Left ventricle myocardium inferior (tissue), 1 donor: ENCODE measurements at places on chromosomes 12 and 14.

GRCh38 chr12:92519284-92519683 lies 183.5 kb upstream of the PLEKHG7 start:
- H3K4me1 ChIP-seq, result no peaks in the 10 kb centered on the region
- no peak for DNase-seq
- H3K4me3 ChIP-seq, result no peak overlapping the region
- H3K27ac ChIP-seq, result no peak overlapping the region

DNA sequence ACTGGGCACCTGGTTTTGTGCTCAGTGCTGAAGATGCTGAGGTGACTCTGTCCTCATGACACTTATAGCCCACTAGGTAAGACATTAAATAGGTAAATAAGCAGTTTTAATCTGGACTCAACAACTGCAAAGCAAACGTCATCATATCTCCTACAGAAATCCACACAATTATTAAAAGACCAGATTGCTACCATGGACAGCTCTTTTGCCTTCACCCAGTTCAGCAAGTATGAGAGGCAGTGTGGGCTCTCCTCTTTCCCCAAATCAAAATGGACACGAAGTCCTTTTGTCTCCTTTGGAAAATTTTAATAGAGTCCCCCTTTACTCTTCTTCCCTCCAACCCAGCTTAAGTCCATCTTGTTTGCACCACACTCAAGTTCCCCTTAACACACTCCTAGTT lies 171.1 kb downstream of the RPAP3 start:
- peaks cover 19% of the 10 kb centered on the region for H3K27me3 ChIP-seq
- H3K36me3 ChIP-seq, result no peaks in the 10 kb centered on the region
- DNase-seq, result no peak
- no peak overlapping the region for H3K27ac ChIP-seq
- no peak overlapping the region for H3K4me3 ChIP-seq

GRCh38 chr12:12538535-12538934 lies 24.1 kb downstream of the DUSP16 start:
- DNase-seq, result no peak
- H3K27me3 ChIP-seq, result no peaks in the 10 kb centered on the region
- H3K27ac ChIP-seq, result peak overlapping the region; percentile 28

DNA sequence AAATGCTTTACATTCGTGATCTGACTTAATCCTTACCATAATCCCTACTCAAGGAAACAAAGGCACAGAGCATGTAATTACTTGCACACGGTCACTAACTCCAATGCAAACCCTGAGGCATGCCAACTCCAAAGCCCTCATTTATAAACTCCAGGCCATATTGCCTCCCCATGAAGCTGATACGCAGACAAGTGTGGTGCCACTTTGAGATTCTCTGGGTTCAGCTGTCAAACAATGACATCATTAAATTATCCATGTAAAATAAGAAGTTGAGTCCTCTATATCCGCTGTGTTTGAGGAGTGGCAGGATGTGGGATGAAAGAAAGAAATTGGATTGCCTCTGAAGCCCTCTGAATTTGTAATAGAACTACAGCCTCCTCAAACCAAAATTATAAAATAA lies 62.8 kb downstream of the ANO4 start:
- H3K4me3 ChIP-seq, result no peak overlapping the region
- no peaks in the 10 kb centered on the region for H3K27me3 ChIP-seq
- H3K27ac ChIP-seq, result no peak overlapping the region

GRCh38 chr12:9347328-9348127 lies 139.3 kb upstream of the PZP start:
- H3K27ac ChIP-seq, result no peak overlapping the region
- H3K27me3 ChIP-seq, result no peaks in the 10 kb centered on the region
- H3K4me1 ChIP-seq, result no peaks in the 10 kb centered on the region
- H3K4me3 ChIP-seq, result no peak overlapping the region
- no peaks in the 10 kb centered on the region for H3K36me3 ChIP-seq

DNA sequence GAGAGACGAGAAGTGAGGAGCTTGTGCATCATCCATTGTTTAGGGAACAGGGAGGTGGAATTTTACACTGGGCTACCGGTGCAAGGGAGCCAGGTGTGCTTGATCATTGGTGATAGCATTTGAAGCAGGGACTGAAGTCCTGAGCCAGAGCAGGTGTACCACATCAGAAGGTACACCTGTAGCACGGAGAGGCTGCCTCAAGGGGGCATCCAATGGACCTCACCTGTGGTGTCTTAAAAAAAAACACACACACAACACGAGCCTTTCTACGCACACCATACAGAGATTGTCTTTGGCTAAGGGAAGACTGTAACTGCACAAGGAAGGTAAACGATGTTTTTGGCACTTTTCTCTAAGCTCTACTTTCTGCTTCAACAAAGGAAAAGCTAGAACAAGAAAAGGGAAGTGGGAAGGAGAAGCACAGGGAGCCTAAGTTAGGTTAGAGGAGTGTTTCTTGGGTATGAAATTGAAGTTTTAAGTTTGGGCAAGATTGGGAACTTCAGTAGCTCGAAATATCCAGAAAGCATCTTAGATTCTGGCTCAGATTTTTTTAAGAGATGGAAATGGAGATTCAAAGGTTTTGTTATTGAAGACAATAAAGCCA lies 334.3 kb upstream of the FBXO33 start:
- H3K4me1 ChIP-seq, result no peaks in the 10 kb centered on the region
- H3K4me3 ChIP-seq, result no peak overlapping the region
- no peak for DNase-seq
- no peaks in the 10 kb centered on the region for H3K27me3 ChIP-seq

- DNase-seq, result no peak
- H3K27ac ChIP-seq, result peak overlapping the region; percentile 10
- no peaks in the 10 kb centered on the region for H3K27me3 ChIP-seq
- peaks cover 44% of the 10 kb centered on the region for H3K4me1 ChIP-seq
Observed at GRCh38 chr14:63867933-63868921, 15.4 kb downstream of the SYNE2 start.

DNA sequence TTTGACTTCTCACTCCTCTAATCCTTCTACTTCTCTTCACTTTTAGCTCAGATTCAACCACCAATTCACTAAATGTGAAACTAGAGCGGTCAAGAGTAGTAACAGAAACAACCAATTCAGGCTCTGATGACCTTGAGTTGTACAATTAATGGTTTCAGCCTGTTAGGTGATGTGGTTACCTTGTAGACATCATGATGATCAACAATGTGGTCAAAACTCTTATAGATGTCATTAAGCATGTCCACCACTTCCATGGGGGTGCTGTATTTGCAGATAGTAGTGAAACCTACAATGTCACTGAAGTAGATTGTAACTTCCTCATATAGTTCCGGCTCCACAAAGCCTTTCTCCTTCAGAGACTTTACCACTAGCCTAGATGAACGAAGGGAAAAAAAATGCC lies 54.1 kb upstream of the PLBD1 start:
- H3K36me3 ChIP-seq, result no peaks in the 10 kb centered on the region
- no peaks in the 10 kb centered on the region for H3K27me3 ChIP-seq
- H3K4me3 ChIP-seq, result no peak overlapping the region

- H3K4me3 ChIP-seq, result no peak overlapping the region
- no peaks in the 10 kb centered on the region for H3K36me3 ChIP-seq
- DNase-seq, result no peak
- H3K4me1 ChIP-seq, result no peaks in the 10 kb centered on the region
- no peak overlapping the region for H3K27ac ChIP-seq
- H3K27me3 ChIP-seq, result no peaks in the 10 kb centered on the region
Observed at GRCh38 chr14:51211149-51211548, 28.9 kb upstream of the TMX1 start.

DNA sequence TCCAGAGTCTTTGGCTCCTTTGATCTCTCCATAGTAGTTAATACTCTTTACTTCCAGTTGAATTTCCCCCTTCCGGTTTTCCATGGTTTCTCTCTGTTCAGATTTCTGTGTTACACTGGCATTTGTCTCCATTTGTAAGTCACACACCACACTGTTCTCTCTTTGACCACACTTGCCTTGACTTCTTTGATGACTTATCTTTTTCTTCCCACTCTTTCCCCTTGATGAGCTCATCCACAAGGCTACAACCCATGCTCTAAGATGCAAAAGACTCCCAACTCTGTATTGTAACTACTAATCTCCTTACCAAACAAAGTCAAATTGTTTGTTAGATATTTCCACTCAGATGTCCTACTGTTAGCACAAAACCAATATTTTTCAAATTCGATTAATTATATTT lies 242.7 kb upstream of the E2F7 start:
- H3K36me3 ChIP-seq, result no peaks in the 10 kb centered on the region
- no peak for DNase-seq
- H3K4me3 ChIP-seq, result no peak overlapping the region

- H3K4me3 ChIP-seq, result no peak overlapping the region
- H3K27ac ChIP-seq, result peak overlapping the region; percentile 62
- peak; percentile 49 for DNase-seq
- no peaks in the 10 kb centered on the region for H3K36me3 ChIP-seq
- H3K27me3 ChIP-seq, result no peaks in the 10 kb centered on the region
- peaks cover 14% of the 10 kb centered on the region for H3K4me1 ChIP-seq
Observed at GRCh38 chr12:19819231-19819630, 379.9 kb downstream of the AEBP2 start.
